ENCODE measurements at places on chromosomes 5 and 9. TPM values are rescaled to one million over a fixed set of nuclear protein-coding genes. Genes with fewer than 3 reads are reported as not detected.

DNA sequence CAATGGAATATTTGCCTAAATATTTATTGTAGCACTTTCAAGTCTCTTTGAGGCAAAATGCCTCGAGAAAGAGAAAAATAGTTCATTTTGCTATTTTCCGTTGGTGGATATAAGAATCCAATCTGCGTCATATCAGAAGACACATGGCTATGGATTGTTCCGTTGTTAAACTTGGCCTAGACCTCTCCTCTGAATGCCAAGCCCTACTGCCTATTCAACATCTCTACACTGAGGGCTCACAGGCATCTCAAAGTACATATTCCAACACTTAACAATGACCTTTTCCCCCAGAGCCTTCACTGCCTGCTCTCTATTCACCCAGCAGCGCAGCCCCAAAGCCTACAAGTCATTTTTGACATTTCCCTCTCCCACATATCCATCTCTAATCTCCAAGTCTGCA, 350.1 kb downstream of the GLIS3 start:
- DNase-seq, result no peak

DNA sequence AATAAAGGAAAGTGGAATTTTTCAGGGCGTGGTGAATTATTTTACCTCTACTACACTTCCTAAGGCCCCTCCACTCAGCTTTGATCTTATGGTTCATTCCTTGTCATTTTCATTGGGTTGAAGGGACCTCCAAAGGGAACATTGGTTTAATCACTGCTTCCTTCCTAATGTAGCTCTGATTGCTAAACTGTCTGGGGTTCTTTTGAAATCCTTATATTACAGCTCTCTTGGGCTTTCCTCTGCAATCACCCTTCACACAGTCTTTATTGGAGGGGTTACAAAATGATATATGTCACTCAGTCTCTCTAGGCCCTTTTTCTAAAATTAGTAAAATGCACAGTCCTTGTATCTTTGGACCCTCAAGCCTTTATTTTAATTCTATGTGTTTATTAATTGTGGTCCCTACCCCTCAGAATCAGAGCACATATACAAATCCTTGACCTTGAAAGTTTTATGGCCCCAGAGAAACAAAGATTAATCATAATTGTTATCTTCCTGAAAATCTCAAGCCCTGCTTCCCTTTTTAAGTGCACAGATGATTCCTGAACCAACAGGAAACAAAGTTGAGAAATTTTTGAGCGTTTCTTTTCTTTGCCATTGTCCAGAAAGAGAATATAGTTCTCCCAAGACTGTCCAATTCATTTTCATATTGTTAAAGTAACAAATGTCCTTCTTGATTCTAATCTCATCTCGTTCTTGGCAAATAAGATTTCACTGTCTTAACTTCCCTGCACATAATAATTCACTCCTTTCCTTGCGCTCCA, 330.0 kb downstream of the ARRDC3 start:
- no peak for DNase-seq

- DNase-seq, result no peak
Observed at GRCh38 chr9:37236822-37237221, 116.4 kb downstream of the ZCCHC7 start.

Gene FBP2
- polyA plus RNA-seq, result 1.7 TPM

Gene PCDHB16
- polyA plus RNA-seq, result 4.0 TPM

Gene ZDHHC11
- polyA plus RNA-seq, result 22.4 TPM

Gene SLIT3
- 38.6 TPM for polyA plus RNA-seq

All from left lung (tissue), 14 donors.